Subcutaneous adipose tissue (tissue), 4 donors: ENCODE measurements at places on chromosomes 3 and 15. TPM values are rescaled to one million over a fixed set of nuclear protein-coding genes. Genes with fewer than 3 reads are reported as not detected.

The FEZF2 gene
- not detected for total RNA-seq

The TMC3 gene
- total RNA-seq, result not detected

The ANKUB1 gene
- total RNA-seq, result not detected

The P2RY1 gene
- 14.3 TPM for total RNA-seq

The SLC15A2 gene
- 2.8 TPM for total RNA-seq

The GHRL gene
- not detected for total RNA-seq

The CLSTN2 gene
- total RNA-seq, result 50.3 TPM

The STRIT1 gene
- not detected for total RNA-seq

The P4HTM gene
- total RNA-seq, result 30.6 TPM

The MESP2 gene
- not detected for total RNA-seq

The HCLS1 gene
- 168 TPM for total RNA-seq

The GFM1 gene
- 41.6 TPM for total RNA-seq

The UROC1 gene
- not detected for total RNA-seq

The GANC gene
- total RNA-seq, result 31.3 TPM

The CAMK1 gene
- total RNA-seq, result 67.3 TPM

The IL5RA gene
- total RNA-seq, result 0.22 TPM

The NMNAT3 gene
- total RNA-seq, result 13.4 TPM

The GTF2E1 gene
- total RNA-seq, result 11.9 TPM

The ADPGK gene
- 69.9 TPM for total RNA-seq

The RRP9 gene
- total RNA-seq, result 8.5 TPM

The IL17RE gene
- total RNA-seq, result 27.9 TPM

The MYLK gene
- 113 TPM for total RNA-seq

The CILP gene
- total RNA-seq, result 58.0 TPM

The PLSCR1 gene
- 111 TPM for total RNA-seq

The C2CD4A gene
- not detected for total RNA-seq

The MAP2K5 gene
- 22.9 TPM for total RNA-seq

The MME gene
- total RNA-seq, result 180 TPM

The PLA2G4F gene
- not detected for total RNA-seq

The CLDN1 gene
- total RNA-seq, result not detected

The ZBTB47 gene
- total RNA-seq, result 24.1 TPM

The CEP152 gene
- total RNA-seq, result 6.0 TPM

The CAV3 gene
- not detected for total RNA-seq

The RPL29 gene
- total RNA-seq, result 1,919 TPM

The ALDH1A2 gene
- 7.5 TPM for total RNA-seq

The GABRG3 gene
- total RNA-seq, result not detected

The EPHB3 gene
- 0.17 TPM for total RNA-seq

The RCCD1 gene
- total RNA-seq, result 4.6 TPM

The ACTR8 gene
- 23.0 TPM for total RNA-seq

The HEMK1 gene
- total RNA-seq, result 7.0 TPM

The NDUFAF3 gene
- 179 TPM for total RNA-seq

The XCR1 gene
- total RNA-seq, result not detected

The GOLGA6L4 gene
- total RNA-seq, result 6.8 TPM

The TM4SF4 gene
- not detected for total RNA-seq

The MAP2K1 gene
- 70.7 TPM for total RNA-seq

The EEFSEC gene
- 26.9 TPM for total RNA-seq

The ARIH1 gene
- total RNA-seq, result 91.0 TPM

The AHSG gene
- total RNA-seq, result not detected

The BLM gene
- total RNA-seq, result 2.4 TPM

The SUSD5 gene
- 0.33 TPM for total RNA-seq

The ZNF860 gene
- 0.38 TPM for total RNA-seq

The GOLGA8J gene
- total RNA-seq, result not detected

The SLCO2A1 gene
- 2.8 TPM for total RNA-seq

The PRICKLE2 gene
- 54.3 TPM for total RNA-seq
